ENCODE measurements at places on chromosomes 5 and 9. TPM values are rescaled to one million over a fixed set of nuclear protein-coding genes. Genes with fewer than 3 reads are reported as not detected.

DNA sequence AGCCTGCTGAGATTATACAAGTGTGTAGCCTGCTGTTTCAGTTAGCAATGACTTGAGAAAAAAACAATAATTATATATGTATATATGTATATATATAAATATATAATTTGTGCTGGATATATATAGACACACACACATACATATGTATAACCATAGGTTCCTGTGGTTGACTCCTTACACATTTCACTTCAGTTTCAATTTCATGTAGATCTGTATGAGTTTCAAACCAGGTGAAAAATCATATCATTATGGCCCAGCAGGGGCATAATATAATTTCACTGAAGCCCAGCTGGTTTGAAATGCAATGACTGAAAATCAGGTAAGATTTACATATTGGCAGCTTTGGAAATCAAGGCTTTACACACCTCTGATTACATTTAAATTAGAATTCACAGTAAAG lies 690.4 kb upstream of the CDH18 start:
- H3K27ac ChIP-seq: no peak overlapping the region
- H3K36me3 ChIP-seq: no peaks in the 10 kb centered on the region
- H3K27me3 ChIP-seq: no peaks in the 10 kb centered on the region
- DNase-seq: no peak

The CER1 gene
- not detected for total RNA-seq

DNA sequence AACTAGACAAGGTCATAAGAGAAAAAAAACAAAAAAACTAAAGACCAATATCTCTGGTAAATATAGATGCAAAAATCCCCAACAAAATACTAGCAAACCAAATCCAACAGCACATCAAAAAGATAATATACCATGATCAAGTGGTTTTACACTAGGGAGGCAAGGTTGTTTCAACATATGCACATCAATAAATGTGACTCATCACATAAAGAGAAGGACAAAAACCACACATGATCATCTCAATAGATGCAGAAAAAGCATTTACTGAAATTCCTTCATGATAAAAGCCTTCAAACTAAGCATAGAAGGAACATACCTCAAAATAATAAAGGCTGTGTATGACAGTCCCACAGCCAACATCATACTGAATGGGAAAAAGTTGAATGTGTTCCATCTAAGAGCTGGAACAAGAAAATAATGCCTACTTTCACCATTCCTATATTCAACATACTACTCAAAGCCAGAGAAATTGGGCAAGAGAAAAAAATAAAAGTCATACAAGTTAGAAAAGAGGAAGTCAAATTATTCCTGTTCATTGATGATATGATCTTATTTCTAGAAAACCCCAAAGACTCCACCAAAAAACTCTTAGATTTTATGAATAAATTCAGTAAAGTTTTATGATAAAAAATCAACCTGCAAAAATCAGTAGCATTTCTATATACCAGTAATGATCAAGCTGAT lies 72.2 kb upstream of the FAM169A start:
- no peaks in the 10 kb centered on the region for H3K36me3 ChIP-seq
- H3K4me1 ChIP-seq: no peaks in the 10 kb centered on the region
- no peaks in the 10 kb centered on the region for H3K27me3 ChIP-seq
- no peak overlapping the region for H3K4me3 ChIP-seq
- no peak for DNase-seq

DNA sequence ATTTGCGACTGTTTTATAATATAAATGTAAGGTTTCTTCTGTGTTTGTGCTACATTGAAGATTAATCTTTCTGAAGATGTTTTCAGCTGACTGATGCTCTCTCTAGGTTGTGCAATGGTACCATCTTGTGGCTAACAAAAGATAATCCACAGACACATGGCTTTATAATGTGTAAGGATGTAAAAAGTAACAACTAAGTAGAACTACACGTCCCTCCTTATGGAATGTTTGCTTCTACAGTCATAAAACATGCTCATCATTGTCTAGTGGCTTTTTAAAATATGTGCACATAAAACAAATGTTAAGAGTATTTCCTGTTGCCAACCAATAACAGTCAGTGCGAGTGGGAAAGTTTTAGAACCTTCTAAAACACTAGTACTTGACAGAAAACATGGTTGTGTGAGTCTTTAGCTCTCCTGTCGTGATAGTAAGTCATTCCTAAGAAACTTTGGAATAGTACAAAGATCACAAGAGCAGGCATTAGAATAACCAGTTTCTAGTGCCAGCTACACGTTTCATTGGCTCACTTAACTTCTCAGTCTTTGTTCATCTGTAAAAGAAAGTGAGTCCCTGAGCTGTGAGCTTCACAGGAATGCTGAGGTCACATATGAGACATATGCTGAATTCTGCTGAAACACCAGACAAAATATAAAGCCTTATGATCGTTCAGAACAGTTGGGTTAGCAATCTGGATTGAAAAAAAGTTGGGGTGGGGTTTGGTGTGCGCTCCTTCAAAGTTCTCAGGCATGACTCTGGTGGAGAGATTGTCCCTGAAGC lies 75.7 kb upstream of the GLIS3 start:
- H3K27me3 ChIP-seq: no peaks in the 10 kb centered on the region
- no peaks in the 10 kb centered on the region for H3K4me1 ChIP-seq
- DNase-seq: no peak
- no peaks in the 10 kb centered on the region for H3K36me3 ChIP-seq
- no peak overlapping the region for H3K4me3 ChIP-seq
- H3K27ac ChIP-seq: no peak overlapping the region

DNA sequence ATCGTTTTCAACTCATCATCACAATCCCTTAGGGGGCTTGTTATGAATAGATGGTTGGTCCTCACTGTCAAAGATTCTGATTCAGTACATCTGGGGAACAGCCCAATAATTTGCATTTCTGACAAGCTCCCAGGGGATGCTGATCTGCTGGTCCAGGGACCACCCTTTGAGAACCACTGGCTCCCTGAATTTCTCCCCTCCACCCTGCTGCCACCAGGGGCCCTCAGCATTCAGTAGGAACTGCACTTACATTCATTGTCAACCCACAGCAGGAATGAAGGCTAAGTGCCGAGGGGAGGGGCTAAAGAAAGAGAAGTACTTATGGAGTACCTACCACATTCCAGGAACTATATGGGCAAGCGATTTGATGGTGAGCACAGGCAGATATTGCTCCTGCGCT lies 85.9 kb downstream of the BOD1 start:
- no peak overlapping the region for H3K4me3 ChIP-seq
- H3K27ac ChIP-seq: no peak overlapping the region
- no peaks in the 10 kb centered on the region for H3K27me3 ChIP-seq
- H3K36me3 ChIP-seq: no peaks in the 10 kb centered on the region
- no peak for DNase-seq
- no peaks in the 10 kb centered on the region for H3K4me1 ChIP-seq

GRCh38 chr5:68883436-68883835 lies 210.4 kb upstream of the SLC30A5 start:
- no peak overlapping the region for H3K27ac ChIP-seq
- DNase-seq: no peak

The MTAP gene
- total RNA-seq: 8.1 TPM

DNA sequence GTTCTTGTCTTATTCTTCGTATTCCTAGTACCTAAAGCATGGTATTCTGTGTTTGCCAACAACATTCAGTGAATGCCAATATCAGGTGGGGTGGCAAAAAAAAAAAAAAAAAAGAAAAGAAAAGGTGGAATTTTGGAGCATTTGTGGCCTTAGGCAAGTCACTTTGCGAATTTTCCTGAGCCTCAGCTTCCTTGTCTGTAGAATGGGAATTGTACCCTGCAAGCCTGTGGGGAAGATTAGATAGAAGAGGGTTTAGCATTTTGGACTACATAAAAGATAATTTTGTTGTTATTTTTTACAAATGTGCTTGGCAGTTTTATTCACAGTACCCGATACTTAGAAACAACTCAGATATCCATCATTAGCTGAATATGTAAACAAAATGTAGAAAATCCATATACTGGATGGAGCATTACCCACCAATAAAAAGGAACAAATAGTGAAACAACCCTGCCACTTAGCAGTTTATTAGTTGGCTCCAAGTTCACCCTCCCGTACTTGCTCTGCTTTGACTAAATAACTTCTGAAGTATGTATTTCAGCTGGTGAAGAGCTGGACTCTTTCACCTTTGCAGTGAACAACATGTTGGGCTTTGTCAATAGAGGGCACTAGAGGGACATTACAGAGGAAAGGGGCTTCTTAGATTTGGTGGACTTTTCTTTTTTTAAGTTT lies 13.6 kb downstream of the UBE2D2 start:
- H3K27ac ChIP-seq: peak overlapping the region; percentile 68
- H3K36me3 ChIP-seq: no peaks in the 10 kb centered on the region
- peaks cover 58% of the 10 kb centered on the region for H3K4me1 ChIP-seq
- no peaks in the 10 kb centered on the region for H3K27me3 ChIP-seq

- no peak overlapping the region for H3K4me3 ChIP-seq
- H3K27ac ChIP-seq: no peak overlapping the region
- no peaks in the 10 kb centered on the region for H3K4me1 ChIP-seq
- H3K27me3 ChIP-seq: no peaks in the 10 kb centered on the region
- peaks cover 92% of the 10 kb centered on the region for H3K36me3 ChIP-seq
These were observed 17.6 kb downstream of the NSUN2 start for GRCh38 chr5:6615034-6615815.

The WDR38 gene
- total RNA-seq: not detected

DNA sequence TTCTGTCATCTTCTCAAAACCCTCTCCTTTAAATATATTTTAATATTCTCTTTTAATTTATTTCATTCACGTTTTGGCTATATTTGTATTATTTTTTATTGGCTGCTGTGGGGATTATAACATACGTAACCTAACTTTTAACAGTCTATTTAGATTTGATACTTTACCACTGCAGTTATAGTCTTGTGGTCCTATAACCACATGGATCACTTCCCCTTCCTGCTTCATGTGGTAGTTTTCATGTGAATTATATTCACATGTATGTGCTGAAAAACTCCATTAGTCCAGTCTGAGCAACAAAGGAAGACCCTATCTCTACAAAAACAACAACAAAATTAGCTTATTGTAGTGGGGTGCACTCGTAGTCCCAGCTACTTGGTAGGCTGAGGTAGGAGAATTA lies 34.3 kb downstream of the CENPP start:
- H3K27me3 ChIP-seq: no peaks in the 10 kb centered on the region
- no peak overlapping the region for H3K27ac ChIP-seq
- DNase-seq: no peak
- no peaks in the 10 kb centered on the region for H3K36me3 ChIP-seq

DNA sequence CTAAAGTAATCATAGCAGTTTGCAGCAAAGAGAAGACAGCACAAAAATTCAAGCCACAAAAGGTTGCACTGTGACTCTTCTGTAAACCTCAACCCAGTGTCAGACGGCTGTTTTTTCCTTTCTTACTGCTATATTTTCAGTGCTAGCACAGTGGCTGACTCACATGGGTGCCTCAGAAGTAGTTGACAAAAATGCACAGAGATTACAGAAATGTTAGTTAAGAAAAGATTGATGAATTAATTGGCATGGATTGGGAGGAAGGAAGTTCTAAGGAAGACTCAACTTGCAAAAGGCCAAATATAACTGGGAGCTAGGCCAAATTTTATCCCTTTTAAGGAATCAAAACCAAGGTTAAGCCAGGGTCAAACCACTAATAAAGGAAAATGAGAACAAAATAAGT lies 43.7 kb upstream of the ITGA1 start:
- H3K36me3 ChIP-seq: no peaks in the 10 kb centered on the region
- H3K4me3 ChIP-seq: no peak overlapping the region
- no peaks in the 10 kb centered on the region for H3K27me3 ChIP-seq
- no peaks in the 10 kb centered on the region for H3K4me1 ChIP-seq
- DNase-seq: no peak
- H3K27ac ChIP-seq: peak overlapping the region; percentile 22

The FBP2 gene
- 48.4 TPM for total RNA-seq

DNA sequence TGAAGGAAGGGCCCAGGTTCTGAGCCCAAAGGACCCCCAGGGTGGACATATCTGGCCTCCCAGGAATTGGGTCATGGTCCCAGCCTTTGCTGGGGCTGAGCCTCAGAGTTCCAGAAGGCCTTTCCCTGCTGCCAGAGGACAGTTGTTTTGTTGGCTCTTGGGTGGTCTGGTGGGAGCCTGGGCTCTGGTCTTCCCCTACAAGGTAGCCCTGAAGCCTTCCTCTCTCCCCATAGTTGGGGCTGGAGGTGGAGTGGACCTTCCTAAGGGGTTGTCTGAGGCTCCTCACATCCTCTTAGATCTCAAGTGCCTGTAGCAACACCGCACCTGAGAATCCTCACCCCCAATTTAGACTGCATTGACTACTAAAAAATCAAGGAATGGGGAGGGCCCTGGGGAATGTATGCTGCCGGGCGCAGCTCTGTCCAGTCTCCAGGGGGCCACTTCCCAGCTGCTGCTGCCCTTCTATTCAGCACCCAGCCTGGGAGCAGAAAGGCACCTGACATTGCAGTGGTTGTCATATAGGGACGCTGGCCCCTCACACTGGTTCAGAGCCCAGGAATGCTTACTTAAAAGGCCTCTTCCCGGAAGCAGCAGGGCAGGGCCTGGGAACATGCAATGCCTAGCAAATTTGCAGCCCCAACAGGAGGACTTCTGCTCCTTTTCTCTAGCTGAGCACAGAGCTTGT lies 66.4 kb downstream of the IL31RA start:
- no peaks in the 10 kb centered on the region for H3K27me3 ChIP-seq
- no peak overlapping the region for H3K4me3 ChIP-seq
- no peak for DNase-seq
- H3K4me1 ChIP-seq: no peaks in the 10 kb centered on the region

GRCh38 chr5:178116143-178116885 lies 3.0 kb downstream of the N4BP3 start:
- no peaks in the 10 kb centered on the region for H3K36me3 ChIP-seq
- H3K4me3 ChIP-seq: no peak overlapping the region
- peaks cover 18% of the 10 kb centered on the region for H3K4me1 ChIP-seq
- no peak for DNase-seq
- peaks cover 35% of the 10 kb centered on the region for H3K27me3 ChIP-seq

GRCh38 chr5:60161340-60161934 lies 267.9 kb upstream of the PDE4D start:
- no peak overlapping the region for H3K27ac ChIP-seq
- no peaks in the 10 kb centered on the region for H3K36me3 ChIP-seq
- no peak overlapping the region for H3K4me3 ChIP-seq
- H3K27me3 ChIP-seq: no peaks in the 10 kb centered on the region
- H3K4me1 ChIP-seq: no peaks in the 10 kb centered on the region

GRCh38 chr5:41281215-41281810 lies 68.0 kb upstream of the C6 start:
- H3K4me3 ChIP-seq: no peak overlapping the region
- DNase-seq: no peak
- H3K4me1 ChIP-seq: no peaks in the 10 kb centered on the region
- no peak overlapping the region for H3K27ac ChIP-seq
- H3K27me3 ChIP-seq: no peaks in the 10 kb centered on the region

DNA sequence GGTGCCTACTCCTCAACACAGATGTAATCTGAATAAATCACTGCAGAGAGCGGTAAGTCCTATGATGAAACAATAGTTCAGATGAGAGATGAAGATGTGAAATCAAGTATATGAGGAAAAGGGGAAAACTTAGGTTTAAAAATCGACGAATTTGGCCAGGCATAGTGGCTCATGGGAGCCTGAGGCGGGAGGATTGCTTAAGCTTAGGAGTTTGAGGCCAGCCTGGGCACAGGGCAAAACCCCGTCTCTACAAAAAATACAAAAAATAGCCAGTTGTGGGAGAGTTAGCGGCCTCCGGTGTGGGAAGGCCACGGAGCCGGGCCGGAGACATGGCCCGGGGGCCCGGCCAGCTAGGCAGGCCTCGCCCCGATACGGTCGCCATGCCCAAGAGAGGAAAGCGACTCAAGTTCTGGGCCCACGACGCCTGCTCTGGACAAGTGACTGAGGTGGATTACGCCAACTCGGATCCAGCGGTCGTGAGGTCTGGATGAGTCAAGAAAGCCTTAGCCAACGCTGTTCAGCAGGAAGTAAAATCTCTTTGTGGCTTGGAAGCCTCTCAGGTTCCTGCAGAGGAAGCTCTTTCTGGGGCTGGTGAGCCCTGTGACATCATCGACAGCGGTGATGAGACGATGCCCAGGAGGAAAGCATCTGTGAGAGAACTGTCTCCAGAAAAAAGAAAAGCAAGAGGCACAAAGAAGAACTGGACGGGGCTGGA lies 62.8 kb upstream of the SUB1 start:
- no peaks in the 10 kb centered on the region for H3K4me1 ChIP-seq
- no peaks in the 10 kb centered on the region for H3K36me3 ChIP-seq
- H3K27ac ChIP-seq: peak overlapping the region; percentile 36
